ENCODE measurements at places on chromosomes 1 and 21.

GRCh38 chr1:173414539-173415226 lies 62.5 kb upstream of the PRDX6 start:
- no peak for DNase-seq

DNA sequence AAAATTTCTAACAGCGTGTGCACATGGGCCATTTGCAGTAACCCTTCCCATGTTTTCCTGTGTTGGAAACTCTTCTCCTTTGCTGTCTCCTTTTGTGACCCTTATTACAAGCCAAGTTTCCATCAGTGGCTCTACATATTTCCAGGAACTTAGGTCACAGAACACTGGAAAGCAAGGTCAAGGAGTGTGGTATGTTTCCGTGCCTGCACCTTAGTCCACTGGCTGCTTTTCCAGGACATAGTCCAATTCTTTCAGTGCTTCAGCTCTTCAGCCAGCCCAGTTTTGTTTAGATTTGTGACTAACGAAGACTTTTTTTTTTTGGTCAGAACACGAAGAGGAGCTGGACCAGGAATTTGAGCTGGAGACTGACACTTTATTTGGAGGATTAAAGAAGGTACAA lies 33.8 kb downstream of the HHAT start:
- DNase-seq, result no peak

GRCh38 chr1:26317612-26318337 lies at the start of gene CD52:
CD52 (plus strand) TSS chr1:26317958; CDS start chr1:26318018, 60 bp downstream.
- DNase-seq, result no peak

- DNase-seq, result no peak
Measured at GRCh38 chr1:63198871-63199394, 123.4 kb upstream of the FOXD3 start.

GRCh38 chr1:119732465-119733168 lies 20.9 kb downstream of the PHGDH start:
- no peak for DNase-seq

DNA sequence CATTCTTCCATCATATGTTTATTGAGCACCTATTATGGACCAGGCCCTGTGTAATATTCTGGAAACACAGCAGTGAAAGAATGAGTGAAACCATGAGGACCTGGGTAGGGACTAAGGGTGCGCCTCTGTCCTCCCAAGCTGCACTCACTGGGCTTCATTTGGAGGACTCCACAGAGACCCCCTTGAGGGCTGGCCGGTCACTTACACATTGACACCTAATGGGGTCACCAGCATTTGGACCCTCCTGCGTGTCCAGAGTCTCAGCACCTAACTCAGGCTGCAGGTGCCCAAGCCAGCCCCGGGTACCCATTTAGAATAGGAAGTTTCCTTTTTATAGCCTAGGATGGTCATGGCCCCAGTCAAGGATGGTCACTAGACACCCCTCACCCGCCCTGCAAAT lies 2.8 kb upstream of the FNDC5 start:
- DNase-seq, result no peak
